B cell (primary cell): ENCODE measurements at places on chromosomes 1 and 21.

DNA sequence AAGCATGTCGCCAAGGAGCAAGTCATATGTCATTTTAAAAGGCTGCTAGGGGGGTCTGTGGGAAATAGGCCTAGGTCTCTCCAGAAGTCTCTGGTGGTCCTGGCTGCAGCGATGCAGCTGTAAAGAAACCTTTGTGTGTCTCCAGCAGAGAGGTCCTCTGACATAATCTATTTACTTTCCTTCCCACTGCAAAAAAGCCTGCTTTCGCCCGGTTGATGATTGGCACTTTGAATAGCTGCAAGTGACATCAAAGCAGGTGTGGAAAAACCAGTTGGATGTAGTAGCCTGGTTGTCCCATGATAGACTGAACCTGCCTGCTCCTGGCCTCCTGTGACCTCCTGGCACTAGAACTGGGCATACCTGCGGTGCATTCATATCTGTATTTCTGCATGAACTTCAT lies 13.8 kb downstream of the RASSF5 start:
- DNase-seq: no peak

DNA sequence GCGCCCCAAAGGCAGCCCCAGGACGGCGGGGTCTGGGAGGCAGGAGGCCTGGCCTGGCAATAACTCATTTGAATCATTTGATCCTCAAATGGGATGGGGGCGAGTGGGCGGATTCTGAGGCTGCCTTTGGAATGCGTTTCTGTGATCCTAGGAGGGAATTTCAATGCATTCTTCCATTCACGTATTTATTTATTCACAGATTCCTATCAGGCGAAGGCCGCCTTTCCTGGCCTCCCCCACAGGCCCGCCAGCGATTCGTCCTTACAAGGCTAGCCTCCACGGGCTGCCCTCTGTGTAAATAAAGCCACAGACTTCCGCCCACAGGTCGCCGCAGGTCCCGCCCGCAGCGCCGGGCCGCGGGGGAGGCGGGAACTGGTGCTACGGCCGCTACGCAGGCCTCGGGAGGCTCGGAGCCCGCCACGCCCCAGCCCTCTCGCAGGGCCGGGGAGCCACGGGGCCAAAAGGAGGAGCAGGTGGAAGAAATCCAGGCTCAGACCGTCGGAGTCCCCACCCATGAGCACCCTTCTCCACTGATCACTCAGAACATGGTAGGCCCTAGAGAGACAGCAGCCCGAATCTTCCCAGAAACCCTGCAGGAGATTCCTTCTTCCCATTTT lies 31.3 kb upstream of the JUN start:
- DNase-seq: peak; percentile 75

- DNase-seq: no peak
Measured at GRCh38 chr1:119462964-119463363, 44.0 kb upstream of the HSD3B1 start.

GRCh38 chr1:208369658-208370057 lies 125.5 kb upstream of the PLXNA2 start:
- DNase-seq: no peak

DNA sequence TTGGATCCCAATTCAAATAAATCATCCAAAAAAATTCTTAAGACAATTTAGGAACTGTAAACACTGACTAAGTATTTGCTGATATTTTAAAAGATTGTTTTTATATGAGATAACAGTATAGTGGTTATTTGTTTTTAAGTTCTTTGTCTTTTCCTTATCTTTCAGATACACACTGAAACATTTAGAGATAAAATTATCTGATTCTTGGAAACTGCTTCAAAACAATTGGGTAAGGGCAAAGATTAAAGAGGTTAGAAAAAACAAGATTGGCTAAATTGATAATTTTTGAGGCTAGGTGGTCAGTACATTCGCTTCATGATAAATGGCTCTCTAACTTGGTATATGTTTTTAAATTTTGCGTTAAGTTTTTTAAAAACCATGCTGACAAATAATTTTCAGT lies 117.3 kb downstream of the PSMG1 start:
- no peak for DNase-seq

- DNase-seq: no peak
Measured at GRCh38 chr1:181919542-181919941, 142.0 kb downstream of the ZNF648 start.

DNA sequence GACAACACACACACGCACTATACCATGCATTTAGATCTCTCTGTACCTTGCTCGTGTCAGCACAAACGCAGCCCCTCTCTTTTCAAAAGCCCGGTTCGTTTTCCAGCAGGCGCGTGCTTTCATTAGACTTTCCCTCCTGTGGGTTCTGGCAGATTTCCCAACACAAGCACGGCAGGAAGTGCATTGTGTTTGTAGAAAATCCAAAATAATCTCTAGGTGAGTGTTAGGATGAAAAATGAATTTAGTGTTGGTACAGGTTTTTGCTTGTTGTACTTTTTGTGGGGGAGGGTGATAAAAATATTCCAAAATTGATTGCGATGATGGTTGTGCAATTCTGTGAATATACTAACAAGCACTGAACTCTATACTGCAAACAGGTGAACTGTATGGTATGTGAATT lies 54.1 kb upstream of the POFUT2 start:
- no peak for DNase-seq

DNA sequence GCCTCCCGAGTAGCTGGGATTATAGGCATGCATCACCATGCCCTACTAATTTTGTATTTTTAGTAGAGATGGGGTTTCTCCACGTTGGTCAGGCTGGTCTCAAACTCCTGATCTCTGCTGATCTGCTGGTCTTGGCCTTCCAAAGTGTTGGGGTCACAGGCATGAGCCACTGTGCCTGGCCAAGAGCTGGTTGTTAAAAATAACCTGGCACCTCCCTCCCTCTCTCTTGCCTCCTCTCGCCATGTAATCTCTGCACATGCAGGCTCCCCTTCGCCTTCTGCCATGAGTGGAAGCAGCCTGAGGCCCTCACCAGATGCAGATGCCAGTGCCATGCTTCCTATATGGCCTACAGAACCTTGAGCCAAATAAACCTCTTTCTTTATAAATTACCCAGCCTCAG lies 74.7 kb upstream of the TLR5 start:
- DNase-seq: no peak

GRCh38 chr1:78483903-78484302 lies 6.9 kb upstream of the PTGFR start:
- no peak for DNase-seq

DNA sequence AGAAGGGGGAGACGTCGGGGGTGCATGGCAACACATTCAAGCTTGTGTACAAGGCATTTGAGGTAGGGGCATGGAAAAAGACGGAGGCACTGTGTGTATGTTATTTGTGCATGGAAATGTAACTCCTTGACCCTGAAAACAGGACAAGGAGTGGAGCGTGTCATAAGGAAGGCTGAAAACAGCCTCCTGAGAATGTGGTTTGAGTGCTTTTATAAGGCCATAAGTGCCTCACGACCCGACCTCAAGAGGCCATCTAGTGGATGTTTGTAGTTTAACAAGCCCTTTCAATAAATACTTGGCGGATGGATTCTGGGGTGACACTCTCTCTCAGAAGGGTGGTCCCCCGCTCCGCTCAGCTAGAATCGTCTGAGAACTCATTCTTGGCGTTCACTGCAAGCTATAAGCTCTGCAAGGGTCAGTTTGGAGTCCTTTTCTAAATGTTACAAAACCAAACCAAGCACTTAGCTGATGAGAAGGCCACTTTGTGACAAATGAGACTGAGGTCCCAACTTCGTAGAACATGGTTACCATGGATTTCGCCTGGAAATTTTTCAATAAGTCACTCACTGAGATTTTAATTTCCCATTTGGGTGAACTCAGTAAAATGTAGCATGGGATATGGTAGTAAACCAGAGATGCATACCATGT lies 38.8 kb upstream of the CLCA4 start:
- DNase-seq: peak; percentile 41

DNA sequence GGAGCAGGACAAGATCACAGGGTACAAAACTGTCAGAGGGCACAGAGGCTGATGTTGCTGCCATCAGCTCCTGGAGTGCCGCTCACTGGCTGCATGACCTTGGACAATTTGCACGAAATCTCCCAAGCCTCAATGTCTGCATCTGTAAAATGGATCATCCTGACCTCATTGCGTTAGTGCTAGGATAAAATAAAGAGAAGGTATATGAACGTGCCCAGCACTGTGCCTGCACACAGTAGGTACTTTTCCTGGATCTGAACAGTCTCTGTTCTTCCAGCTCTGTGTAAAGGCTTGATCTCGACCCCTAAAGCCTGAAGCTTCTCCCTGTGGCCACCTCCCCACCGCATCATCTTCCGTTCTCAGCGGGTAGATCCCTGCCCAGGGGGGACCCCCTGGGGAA lies 12.9 kb downstream of the TNFRSF1B start:
- DNase-seq: no peak

- peak; percentile 31 for DNase-seq
Measured at GRCh38 chr1:229136822-229137221, 134.1 kb upstream of the RAB4A start.

DNA sequence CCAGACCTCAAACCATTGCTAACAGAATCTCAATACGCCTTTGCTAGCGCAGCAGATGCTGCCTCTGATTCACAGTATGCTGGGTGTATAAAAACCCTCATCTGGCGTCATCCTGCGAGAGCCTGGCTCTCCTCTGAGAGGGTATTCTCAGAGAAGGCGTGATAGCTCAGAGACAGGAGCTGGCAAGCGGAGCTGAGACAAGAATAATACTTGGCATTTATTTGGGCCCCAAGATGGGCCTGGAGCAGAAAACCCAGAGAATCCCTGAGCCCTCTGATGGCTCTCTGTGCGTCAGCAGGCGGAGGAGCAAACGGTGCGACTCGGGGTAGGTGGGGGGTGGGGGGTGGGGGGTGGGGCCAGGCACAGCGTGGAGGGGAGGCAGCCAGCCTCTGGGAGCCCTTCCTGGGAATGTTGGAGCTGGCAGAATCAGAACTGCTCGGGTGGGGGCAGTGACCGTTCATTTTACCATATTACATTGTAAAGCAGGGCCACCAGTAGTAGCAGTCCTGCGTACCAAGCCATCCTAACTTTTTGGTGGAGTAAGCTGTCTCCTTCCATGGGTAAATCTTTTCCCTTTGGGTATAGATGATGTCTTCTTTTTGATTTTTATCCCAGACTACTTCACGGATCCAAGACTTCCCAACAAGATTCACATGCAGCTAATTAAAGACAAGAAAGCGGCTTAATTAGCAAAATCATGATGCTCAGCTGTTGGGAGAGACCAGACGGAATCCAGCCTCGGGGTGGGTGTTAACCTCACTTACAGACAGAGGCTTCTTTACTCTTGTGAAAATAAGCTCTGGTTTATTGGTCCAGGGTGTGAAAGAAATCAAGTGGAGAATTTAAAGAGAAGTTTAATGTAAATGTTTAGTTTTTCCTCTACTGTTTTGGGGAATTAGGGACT lies 7.1 kb downstream of the RIIAD1 start:
- no peak for DNase-seq

DNA sequence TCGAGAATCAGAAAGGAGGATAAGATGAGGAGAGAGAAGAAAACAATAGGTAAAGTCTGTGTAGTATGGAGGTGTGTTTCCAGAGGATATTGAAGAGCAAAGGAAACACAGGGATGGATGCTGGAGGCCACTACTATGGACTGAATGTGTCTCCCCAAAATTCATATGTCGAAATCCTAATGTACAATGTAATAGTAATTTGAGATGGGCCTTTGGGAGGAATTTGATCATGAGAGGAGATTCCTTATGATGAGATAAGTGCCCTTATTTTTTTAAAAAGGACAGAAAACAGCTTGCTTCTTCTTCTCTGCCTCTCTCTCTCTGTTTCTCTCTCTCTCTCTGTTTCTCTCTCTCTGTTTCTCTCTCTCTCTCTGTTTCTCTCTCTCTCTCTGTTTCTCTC lies 602.2 kb upstream of the ADAMTS5 start:
- no peak for DNase-seq

- DNase-seq: no peak
Measured at GRCh38 chr1:47663286-47663685, 225.4 kb downstream of the FOXD2 start.

DNA sequence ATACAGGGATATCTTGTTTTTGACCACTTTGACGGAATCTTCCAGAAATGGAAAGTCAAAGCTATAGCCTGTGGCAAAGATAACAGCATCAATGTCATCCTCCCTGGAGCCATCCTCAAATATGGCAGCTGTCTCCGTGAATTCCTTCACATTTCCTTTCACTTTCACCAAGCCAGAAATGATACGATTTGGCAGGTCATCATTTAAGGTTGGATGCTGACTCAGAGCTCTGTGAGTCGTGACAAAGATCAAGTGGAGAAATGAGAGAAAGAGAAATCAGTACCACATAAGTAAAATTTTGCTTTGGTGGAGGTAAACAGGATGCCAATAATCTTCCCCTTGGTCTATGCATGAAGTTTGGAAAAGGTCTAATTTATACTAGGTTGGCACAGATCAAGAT lies 23.9 kb downstream of the FMO5 start:
- no peak for DNase-seq

GRCh38 chr1:21955058-21955457 lies 17.9 kb upstream of the HSPG2 start:
- DNase-seq: no peak

DNA sequence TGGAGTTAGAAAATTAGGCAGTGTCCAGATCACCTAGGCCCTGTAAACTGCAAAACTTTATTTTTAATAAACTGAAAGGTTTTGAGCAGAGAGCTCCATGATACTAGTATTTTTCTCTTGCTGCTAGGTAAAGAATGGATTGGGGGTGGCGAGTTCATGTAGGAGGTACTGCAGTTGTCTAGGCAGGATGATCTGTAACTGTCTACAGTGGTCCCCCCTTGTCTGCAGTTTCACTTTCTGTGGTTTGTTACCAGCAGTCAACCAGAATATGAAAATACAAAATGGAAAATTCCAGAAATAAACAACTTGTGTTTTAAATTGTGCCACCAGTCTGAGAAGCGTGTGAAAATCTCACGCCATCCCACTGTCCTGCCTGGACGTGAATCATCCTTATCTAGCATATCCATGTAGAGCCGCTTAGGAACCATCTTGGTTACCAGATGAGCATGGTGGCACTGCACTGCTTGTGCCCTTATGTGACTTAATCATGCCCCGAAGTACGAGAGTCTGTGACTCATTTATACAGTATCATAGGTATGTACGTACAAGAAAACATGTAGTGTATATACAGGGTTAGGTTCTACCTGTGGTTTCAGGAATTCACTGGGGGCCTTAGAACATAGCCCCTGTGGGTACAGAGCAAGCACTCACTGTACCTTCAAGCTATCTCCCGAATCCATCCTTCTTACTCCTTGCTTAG lies 94.2 kb downstream of the AHCTF1 start:
- DNase-seq: no peak

DNA sequence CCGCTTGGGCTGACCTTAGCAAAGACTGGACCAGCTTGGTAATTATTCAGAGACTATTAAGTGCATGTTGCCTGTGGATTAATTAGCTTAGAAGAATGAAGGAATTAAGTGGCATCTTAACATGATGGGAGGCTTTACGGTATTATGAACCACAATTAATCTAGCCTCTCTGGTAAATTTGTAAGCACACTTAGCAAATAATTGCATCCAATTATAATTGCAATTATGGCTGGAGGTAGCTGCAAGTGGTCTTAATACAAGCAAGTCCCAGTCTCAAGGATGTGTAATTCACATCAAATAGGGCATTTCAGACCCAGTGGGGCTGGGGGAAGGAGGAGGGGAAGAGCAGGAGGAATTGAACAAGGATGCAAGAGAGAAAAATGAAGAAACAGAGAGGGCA lies 151.6 kb downstream of the CNIH3 start:
- no peak for DNase-seq

GRCh38 chr1:207440626-207441025 lies 13.5 kb upstream of the CR2 start:
- no peak for DNase-seq
